ENCODE measurements at places on chromosomes 6 and 20. TPM values are rescaled to one million over a fixed set of nuclear protein-coding genes. Genes with fewer than 3 reads are reported as not detected.

DNA sequence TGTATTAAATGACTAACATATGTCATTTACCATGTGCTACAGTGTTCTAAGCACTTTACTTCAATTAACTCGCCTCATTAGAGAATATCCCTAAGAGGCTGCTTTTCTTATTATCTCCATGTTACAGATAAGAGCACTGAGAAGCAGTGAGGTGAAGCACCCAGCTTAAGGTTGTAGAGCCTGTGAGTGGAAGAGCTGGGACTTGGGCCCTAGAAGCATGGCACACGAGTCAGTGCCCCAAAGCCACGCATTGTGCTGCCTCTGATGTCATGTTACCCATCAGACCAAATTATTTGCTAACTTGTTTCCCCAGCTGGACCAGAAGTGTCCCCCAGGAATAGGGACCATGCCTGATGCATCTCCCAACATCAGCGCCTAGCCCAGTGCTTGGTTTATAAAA, 34.1 kb downstream of the POFUT1 start:
- no peak overlapping the region for H3K27ac ChIP-seq
- no peak overlapping the region for H3K4me3 ChIP-seq
- peaks cover 2% of the 10 kb centered on the region for H3K27me3 ChIP-seq
- no peaks in the 10 kb centered on the region for H3K36me3 ChIP-seq

GRCh38 chr20:24469116-24469893, at the start of gene SYNDIG1:
SYNDIG1 (plus strand) TSS chr20:24469629; CDS start chr20:24543098, 73,469 bp downstream.
- H3K27ac ChIP-seq = no peak within 1 kb of the TSS
- H3K4me1 ChIP-seq = no peaks in the 10 kb centered on the region
- H3K4me3 ChIP-seq = no peak within 1 kb of the TSS
- H3K27me3 ChIP-seq = peaks cover 24% of the 10 kb centered on the region
- no peaks in the 10 kb centered on the region for H3K36me3 ChIP-seq
- no peak for DNase-seq

The ARG1 gene
- polyA plus RNA-seq = not detected

DNA sequence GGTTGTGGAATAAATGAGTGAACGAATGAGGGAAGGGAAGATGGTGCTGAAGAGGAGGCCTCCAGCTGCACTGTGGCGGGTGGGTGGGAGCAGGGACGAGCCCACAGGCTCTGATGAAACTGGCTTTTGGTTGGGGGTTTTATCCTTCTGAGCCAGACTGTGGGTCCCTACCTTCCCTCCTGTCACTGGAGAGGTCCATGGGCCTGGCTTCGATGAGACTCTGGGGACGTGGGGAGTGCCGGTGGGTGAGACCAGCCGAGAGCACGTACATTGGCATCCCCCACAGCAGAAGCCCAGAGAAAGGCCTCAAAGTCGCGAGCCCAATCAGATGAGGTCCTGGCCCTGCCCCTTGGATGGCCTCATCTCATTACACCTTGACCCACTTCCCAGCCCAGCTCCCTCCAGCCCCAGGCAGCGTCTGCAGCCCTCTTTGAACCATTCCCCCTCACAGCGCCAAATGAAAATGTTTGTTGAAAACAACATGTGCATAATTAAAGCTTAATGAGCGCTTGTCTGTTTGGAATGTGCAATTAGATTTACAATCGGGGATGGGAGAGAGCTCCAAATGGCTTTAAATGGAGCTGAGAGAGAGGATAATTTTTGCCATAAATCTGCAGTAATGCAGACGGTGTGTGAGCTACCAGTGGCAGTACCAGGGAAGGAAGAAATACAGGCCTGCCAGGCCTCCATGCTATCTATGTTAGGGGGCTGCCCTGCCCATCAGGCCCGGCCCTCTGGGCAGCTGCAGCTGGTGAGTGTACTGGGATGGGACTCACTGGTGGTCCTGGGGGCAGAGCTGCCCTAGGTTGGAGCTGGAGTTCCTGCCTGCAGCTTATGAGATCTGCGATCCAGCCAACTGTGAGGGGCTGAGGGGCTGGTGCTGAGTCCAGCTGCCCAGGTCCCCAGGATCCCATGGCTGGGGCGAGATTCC, 47.2 kb downstream of the TOX2 start:
- peaks cover 54% of the 10 kb centered on the region for H3K4me1 ChIP-seq
- H3K4me3 ChIP-seq = no peak overlapping the region
- no peak for DNase-seq
- H3K27me3 ChIP-seq = peaks cover 18% of the 10 kb centered on the region
- no peaks in the 10 kb centered on the region for H3K36me3 ChIP-seq

The MAFB gene
- not detected for polyA plus RNA-seq

DNA sequence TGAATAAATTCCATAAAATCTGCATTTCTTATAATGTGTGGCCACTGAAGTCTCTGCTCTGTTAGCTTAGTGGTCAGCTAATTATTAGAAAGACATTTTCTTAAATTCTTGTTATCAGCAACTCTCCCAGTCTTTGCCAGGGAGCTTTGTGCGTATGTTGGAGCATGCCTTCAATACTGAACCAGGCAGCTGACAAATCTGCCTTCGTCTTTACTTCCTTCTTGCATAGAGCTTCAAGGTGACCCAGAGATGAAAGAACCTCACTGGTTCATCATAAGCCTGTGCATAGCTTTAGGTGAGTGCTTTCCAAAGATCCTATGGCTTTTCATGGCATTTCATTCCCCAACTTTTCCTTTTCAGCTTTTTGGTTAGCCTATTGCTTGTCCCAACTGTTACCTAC, 43.0 kb upstream of the NELFCD start:
- no peak overlapping the region for H3K27ac ChIP-seq
- H3K4me1 ChIP-seq = no peaks in the 10 kb centered on the region
- DNase-seq = no peak
- H3K36me3 ChIP-seq = peaks cover 5% of the 10 kb centered on the region

- peaks cover 9% of the 10 kb centered on the region for H3K27me3 ChIP-seq
- H3K4me3 ChIP-seq = peak overlapping the region; percentile 18
Measured at GRCh38 chr20:63831993-63832686, 1.1 kb upstream of the ZBTB46 start.

- DNase-seq = no peak
- no peaks in the 10 kb centered on the region for H3K36me3 ChIP-seq
- H3K27ac ChIP-seq = peak overlapping the region; percentile 17
- H3K4me1 ChIP-seq = peaks cover 46% of the 10 kb centered on the region
Measured at GRCh38 chr6:39050453-39051112, 2.0 kb downstream of the GLP1R start.

DNA sequence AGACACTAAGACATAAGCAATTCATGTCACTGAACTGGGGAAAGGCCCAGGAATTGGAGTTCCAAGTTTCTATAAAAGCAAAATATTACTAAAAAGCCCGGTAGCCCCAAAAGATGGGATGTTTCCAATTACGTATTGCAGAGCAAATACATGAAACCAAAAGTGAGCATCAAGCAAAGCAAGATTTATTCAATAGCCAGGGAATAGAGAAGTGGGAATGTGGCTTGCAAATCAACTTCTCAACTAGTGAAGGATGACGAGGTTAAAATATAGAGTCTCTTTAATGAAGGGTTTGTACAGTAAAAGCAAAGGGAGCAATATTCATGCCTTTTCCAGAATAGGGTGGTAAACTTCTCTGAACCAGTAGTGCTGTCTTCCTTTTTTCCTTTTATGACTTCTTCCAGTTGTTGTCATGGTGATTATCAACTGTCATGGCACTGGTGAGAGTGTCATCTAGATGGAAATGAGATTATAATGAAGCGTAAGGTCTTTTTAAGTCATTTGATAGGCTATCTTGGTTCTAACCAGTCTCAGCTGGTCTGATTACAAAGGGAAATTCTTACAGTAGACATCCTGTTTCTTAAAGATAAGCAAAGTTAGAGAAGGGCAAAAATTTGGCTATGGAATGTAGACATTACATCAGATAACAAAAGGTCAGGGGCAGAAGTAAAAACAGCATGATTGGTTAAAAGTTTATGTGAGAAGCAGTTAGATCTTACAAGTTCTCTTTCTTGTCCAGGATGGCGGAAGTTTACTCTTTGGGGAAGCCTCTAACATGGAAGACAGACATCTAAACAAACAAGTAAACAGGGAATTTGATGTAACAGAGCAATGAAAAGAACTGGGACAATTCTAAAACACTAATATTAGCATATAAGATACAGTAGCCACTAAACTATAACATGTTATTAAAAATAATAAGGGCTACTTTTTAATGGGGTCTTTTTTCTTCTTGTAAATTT, 96.9 kb downstream of the TBX18 start:
- H3K4me1 ChIP-seq = no peaks in the 10 kb centered on the region
- no peak overlapping the region for H3K27ac ChIP-seq
- DNase-seq = no peak
- peaks cover 3% of the 10 kb centered on the region for H3K27me3 ChIP-seq
- H3K36me3 ChIP-seq = no peaks in the 10 kb centered on the region
- no peak overlapping the region for H3K4me3 ChIP-seq

The AVP gene
- polyA plus RNA-seq = not detected

- H3K4me3 ChIP-seq = no peak overlapping the region
- no peaks in the 10 kb centered on the region for H3K4me1 ChIP-seq
- no peak overlapping the region for H3K27ac ChIP-seq
- no peaks in the 10 kb centered on the region for H3K36me3 ChIP-seq
- H3K27me3 ChIP-seq = peaks cover 5% of the 10 kb centered on the region
- no peak for DNase-seq
Measured at GRCh38 chr6:105056646-105057045, 99.7 kb downstream of the LIN28B start.

The KIF25 gene
- polyA plus RNA-seq = not detected

DNA sequence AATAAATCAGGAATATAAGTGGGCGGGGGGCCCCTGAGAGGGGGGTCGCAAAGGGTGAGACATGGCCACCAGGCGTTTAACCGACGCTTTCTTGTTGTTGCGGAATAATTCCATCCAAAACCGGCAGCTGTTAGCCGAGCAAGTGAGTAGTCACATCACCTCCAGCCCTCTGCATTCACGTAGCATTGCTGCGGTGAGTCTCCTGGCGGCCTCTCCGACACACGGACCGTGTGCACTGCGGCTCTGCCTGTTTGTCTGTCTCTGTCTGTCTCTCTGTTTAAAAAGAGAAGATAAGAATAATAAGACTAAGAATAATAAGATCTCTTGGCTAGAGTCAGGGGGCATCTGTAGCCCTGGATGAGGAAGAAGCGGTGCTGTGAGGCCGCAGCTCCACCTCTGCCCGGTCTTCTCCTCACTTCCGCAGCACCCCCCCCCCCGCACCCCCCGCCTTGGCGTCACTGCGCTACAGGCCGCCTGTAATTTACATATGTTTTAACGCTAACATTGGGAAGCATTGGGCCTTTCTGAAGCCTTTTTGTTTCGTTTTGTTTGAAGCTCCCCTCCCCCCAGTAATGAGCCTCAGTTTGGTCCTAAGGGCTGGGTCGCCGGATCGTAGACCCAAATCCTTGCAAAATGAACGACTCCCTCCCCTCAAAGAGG, 993 bp downstream of the STX16 start:
- no peaks in the 10 kb centered on the region for H3K36me3 ChIP-seq
- peak overlapping the region; percentile 94 for H3K27ac ChIP-seq
- H3K4me1 ChIP-seq = peaks cover 42% of the 10 kb centered on the region
- H3K4me3 ChIP-seq = peak overlapping the region; percentile 98
- peaks cover 20% of the 10 kb centered on the region for H3K27me3 ChIP-seq
- peak; percentile 73 for DNase-seq

The RAET1L gene
- not detected for polyA plus RNA-seq

DNA sequence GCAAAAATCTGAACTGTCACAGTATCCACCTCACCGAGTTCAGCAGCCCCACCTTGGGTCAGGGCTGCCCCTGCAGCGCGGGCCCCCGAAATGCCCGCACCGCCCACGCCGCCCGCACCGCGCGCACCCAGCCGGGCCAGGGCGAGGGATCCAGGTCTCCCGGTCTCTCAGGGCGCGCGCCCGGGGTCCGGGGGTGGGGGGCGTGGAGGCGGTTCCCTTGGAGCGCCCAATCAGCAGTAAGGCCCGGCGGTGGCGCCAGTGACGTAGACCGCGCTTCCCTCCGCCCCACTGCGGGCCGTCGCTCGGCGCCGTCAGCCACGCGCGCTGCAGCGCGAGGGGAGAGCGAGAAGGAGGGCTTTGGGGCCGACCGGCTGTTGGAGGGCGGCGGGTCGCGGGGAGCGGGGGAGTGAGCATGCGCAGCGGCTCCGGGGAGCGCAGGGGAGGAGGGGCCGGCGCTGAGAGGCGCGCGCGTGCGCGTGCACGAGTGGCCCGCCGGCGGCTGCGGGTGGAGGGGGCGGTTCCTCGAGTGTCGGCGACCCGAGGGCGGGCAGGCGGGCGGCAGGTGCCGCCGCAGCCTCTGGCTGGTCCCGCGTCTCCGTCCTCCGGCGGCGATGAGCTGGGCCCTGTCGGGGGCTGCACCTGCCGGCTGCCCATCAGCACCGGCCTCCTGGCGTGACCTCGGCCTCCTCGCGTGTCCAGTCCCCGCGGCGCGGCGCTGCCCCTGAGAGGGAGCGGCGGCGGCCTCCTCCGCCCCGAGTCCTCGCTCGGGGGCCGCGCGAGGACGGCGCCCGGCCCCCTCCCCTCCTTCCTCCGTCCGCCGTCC, at the start of gene TMEM170B:
TSS of gene TMEM170B (plus strand) at position 521 of the 823 bp plus-strand sequence. CDS start 529 bp downstream, outside the sequence.
- peaks cover 5% of the 10 kb centered on the region for H3K27me3 ChIP-seq
- H3K27ac ChIP-seq = peak within 1 kb of the TSS; percentile 84
- peak within 1 kb of the TSS; percentile 92 for H3K4me3 ChIP-seq
- peaks cover 20% of the 10 kb centered on the region for H3K4me1 ChIP-seq

The TCP11 gene
- polyA plus RNA-seq = not detected

- no peaks in the 10 kb centered on the region for H3K27me3 ChIP-seq
- DNase-seq = no peak
- peak overlapping the region; percentile 4 for H3K27ac ChIP-seq
- no peaks in the 10 kb centered on the region for H3K4me1 ChIP-seq
- H3K4me3 ChIP-seq = no peak overlapping the region
Measured at GRCh38 chr6:11412011-11412424, 125.5 kb upstream of the TMEM170B start.

DNA sequence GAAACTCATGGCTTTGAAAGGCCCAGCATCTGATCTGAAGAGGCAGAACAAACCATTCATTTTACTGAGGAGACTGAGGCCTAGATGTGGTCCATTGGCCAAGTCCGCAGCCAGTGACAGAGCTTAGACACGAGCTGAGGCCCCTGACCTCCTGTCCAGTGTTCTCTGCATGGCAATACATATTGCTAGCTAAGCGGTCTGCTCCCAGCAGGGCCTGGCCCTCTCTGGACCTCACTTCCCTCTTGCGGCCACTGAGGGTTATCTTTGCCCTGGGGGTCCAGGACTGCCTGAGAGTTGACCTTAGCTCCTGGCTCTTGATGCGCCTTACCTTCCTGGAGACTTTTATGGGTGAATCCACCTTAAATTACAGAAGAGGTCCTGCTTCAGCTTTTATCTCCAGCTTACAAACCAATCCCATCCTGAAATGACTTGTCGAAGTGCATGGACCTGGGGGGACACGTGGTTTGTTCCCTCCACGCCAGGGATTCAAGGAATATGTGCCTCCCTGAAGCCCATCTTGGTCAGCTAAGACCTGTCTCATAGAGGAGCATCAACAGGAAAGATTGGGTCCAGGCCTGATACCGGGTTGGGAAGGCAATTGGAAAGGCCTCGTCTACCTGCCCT, 75.6 kb downstream of the CNBD2 start:
- H3K4me1 ChIP-seq = peaks cover 35% of the 10 kb centered on the region
- no peak for DNase-seq

GRCh38 chr6:131749023-131749422, 38.2 kb upstream of the CTAGE9 start:
- H3K27ac ChIP-seq = no peak overlapping the region
- DNase-seq = no peak
- H3K27me3 ChIP-seq = peaks cover 5% of the 10 kb centered on the region
- no peaks in the 10 kb centered on the region for H3K36me3 ChIP-seq

Measured in immature natural killer cell (primary cell).